PC-3 (cell line): ENCODE measurements at places on chromosomes 2 and 18. TPM values are rescaled to one million over a fixed set of nuclear protein-coding genes. Genes with fewer than 3 reads are reported as not detected.
A peak's percentile ranks its signal among the peaks of the same experiment; 100 is the strongest.

GRCh38 chr2:217622205-217623060 is 380.4 kb downstream of the TNS1 start:
- no peaks in the 10 kb centered on the region for H3K36me3 ChIP-seq
- H3K4me3 ChIP-seq, result no peak overlapping the region
- DNase-seq, result no peak
- no peak overlapping the region for H3K27ac ChIP-seq
- peaks cover 71% of the 10 kb centered on the region for H3K27me3 ChIP-seq

DNA sequence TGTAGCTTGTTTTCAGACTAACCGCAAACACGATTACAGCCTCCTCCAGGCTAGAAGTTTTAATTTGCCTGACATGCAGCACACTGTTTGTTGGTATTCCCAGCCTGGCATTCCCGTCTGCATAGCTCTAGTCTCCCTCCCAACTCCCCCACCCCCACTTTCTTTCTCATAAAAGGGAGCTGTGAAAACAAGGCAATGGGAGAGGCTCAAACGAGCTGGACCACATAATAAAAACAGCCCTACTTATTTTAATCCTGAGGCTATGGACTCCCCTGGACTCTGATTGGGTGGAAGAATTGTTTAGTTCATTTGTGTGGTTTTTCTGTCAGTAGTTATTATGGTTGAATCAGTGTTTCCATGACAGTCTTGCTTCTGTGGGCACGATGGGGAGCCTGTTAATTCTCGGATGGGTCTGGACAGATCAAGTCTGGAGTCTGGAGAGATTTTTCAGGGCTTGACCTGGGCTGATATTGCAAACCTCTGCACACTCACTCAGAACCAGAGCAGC is 1.2 kb downstream of the STON1 start:
- peak; percentile 74 for DNase-seq
- peak overlapping the region; percentile 58 for H3K27ac ChIP-seq
- no peaks in the 10 kb centered on the region for H3K27me3 ChIP-seq
- peak overlapping the region; percentile 92 for H3K4me3 ChIP-seq

GRCh38 chr2:173349287-173349686 is 5.4 kb upstream of the CDCA7 start:
- H3K27me3 ChIP-seq, result no peaks in the 10 kb centered on the region
- no peak for DNase-seq
- no peak overlapping the region for H3K4me3 ChIP-seq
- H3K36me3 ChIP-seq, result no peaks in the 10 kb centered on the region
- H3K4me1 ChIP-seq, result peaks cover 7% of the 10 kb centered on the region
- no peak overlapping the region for H3K27ac ChIP-seq

- H3K36me3 ChIP-seq, result no peaks in the 10 kb centered on the region
- no peak overlapping the region for H3K4me3 ChIP-seq
- H3K27me3 ChIP-seq, result no peaks in the 10 kb centered on the region
- peaks cover 26% of the 10 kb centered on the region for H3K4me1 ChIP-seq
- DNase-seq, result no peak
- H3K27ac ChIP-seq, result no peak overlapping the region
Observed at GRCh38 chr2:55422876-55423665, 3.4 kb upstream of the CCDC88A start.

DNA sequence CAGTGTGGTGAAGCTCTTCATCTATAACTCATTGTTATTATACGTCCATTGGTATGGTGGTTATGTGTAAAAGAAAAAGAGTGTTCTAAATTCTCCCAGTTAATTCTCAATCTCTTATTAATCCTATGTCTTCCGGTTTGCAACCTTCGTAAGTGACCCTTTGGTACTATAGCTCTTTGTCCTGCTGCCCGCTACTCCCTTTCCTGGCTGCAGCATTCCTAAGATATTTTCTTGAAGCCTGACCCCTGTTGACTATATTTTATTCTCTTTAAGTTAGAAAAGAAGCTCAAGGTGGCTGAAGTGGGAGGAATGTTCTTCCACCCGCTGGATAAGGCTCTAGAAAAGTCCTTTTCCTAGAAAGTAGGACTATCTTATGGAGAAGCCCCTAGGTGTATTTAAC is 684.8 kb downstream of the SOCS6 start:
- DNase-seq, result no peak
- H3K36me3 ChIP-seq, result no peaks in the 10 kb centered on the region
- no peaks in the 10 kb centered on the region for H3K4me1 ChIP-seq
- H3K27me3 ChIP-seq, result no peaks in the 10 kb centered on the region
- H3K27ac ChIP-seq, result no peak overlapping the region

- no peak for DNase-seq
- no peaks in the 10 kb centered on the region for H3K4me1 ChIP-seq
- peaks cover 42% of the 10 kb centered on the region for H3K27me3 ChIP-seq
- no peaks in the 10 kb centered on the region for H3K36me3 ChIP-seq
- H3K4me3 ChIP-seq, result no peak overlapping the region
Observed at GRCh38 chr18:7146067-7146466, 28.5 kb upstream of the LAMA1 start.

GRCh38 chr18:23932385-23933067 is 82.0 kb upstream of the TTC39C start:
- H3K27ac ChIP-seq, result no peak overlapping the region
- peaks cover 80% of the 10 kb centered on the region for H3K36me3 ChIP-seq
- DNase-seq, result no peak
- no peaks in the 10 kb centered on the region for H3K27me3 ChIP-seq

DNA sequence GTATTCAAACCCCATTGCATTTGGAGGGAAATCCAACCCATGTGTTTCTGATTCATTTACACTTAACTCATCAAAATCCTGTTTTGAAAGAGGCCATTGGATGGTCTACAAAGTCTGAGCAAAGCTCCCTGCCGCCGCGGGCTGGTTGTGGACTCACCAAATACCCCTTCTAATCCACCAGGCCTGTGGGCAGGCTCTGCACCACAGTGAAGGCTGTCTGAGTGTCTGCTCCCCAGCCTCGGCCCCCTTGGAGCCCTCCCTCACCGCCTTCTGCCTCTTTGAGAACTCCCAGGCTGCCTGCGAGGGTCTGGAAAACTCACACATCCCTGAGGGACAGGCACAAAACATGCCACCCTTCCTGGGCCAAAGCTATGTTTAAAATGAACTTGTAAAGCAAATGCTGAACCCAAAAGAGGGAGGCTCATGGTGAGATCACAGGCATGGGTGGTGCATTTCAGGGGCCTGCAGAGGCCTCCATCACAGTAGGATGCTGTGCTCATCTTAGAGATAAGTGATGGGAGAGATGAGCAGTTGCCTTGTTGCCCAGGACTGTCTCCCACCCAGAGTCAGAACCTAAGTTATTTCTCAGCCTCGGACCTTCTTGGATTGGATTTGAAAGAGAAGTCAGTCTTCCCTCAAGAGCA is 225.0 kb downstream of the CYP26B1 start:
- DNase-seq, result no peak
- H3K4me3 ChIP-seq, result no peak overlapping the region
- H3K27ac ChIP-seq, result no peak overlapping the region
- H3K27me3 ChIP-seq, result no peaks in the 10 kb centered on the region

DNA sequence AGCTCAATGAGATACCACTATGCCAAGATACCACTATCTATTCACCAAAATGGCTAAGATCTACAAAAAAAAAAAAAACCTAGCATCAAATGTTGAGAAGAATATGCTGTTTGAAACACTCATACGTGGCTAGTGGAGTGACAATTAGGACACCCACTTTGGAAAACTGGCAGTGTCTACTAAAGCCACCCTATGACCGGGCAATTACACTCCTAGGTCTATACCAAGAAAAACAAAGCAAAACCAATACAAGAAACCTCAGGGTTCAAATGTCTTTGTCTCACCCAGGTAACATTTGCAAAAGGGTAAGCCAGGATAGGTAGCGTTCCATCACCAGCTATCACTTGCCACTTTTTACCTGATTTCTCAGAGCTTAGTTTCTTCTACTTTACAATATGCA is 123.6 kb upstream of the CAB39 start:
- no peak for DNase-seq
- no peak overlapping the region for H3K4me3 ChIP-seq
- H3K27me3 ChIP-seq, result no peaks in the 10 kb centered on the region
- H3K36me3 ChIP-seq, result no peaks in the 10 kb centered on the region
- H3K4me1 ChIP-seq, result no peaks in the 10 kb centered on the region
- H3K27ac ChIP-seq, result no peak overlapping the region

GRCh38 chr2:159129824-159130223 is 156.7 kb downstream of the WDSUB1 start:
- H3K27me3 ChIP-seq, result no peaks in the 10 kb centered on the region
- no peak for DNase-seq
- H3K4me1 ChIP-seq, result peaks cover 29% of the 10 kb centered on the region
- no peak overlapping the region for H3K4me3 ChIP-seq

GRCh38 chr18:10771053-10771709 is 245.4 kb downstream of the NAPG start:
- H3K4me3 ChIP-seq, result no peak overlapping the region
- no peaks in the 10 kb centered on the region for H3K36me3 ChIP-seq
- no peak for DNase-seq
- no peaks in the 10 kb centered on the region for H3K4me1 ChIP-seq

DNA sequence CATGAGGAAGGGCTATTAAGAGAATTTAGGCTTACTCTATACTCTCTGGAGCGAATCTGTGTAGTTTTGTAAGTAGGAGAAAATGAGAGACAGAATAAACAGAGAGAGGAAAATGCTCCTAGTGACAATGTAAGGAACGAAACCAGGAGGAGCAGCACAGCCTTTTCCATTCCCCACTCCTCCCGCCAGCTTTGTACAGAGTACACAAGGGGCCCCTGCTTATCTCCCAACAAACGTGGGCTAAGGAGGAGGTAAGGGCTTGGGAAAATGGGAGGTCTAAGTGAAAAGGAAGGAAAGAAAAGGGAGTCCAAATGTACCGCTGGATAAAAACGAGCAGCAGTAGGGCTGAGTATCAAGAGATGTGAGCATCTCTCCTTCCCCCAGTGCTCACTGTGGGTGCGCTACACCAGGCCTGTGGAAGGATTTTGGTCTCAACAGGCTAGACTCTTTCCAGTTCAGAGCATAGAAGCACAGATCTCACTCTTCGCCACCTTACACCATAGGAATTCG is 12.1 kb upstream of the IHH start:
- H3K4me3 ChIP-seq, result no peak overlapping the region
- no peaks in the 10 kb centered on the region for H3K27me3 ChIP-seq
- peaks cover 16% of the 10 kb centered on the region for H3K4me1 ChIP-seq
- no peak overlapping the region for H3K27ac ChIP-seq

DNA sequence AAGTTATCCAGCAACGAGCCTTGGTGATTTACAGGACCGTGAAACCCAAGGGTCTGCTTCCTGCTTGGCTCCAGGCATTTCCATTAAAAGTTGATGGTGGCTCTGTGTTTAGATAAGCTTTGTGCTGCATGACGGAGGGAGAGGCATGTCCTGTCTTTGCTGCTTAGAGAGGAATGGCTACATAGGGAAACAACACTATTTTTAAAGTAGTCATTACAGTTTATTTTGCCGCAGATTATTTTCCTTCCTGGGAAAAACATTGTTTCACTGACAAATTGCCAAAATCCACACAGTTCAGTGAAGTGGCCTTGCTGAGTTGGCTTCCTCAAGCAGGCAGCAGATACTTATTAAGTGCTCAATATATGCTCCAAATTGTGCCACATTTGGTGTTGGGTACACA is 98.5 kb downstream of the THSD7B start:
- H3K4me3 ChIP-seq, result no peak overlapping the region
- no peaks in the 10 kb centered on the region for H3K36me3 ChIP-seq
- DNase-seq, result no peak
- H3K27me3 ChIP-seq, result peaks cover 41% of the 10 kb centered on the region
- no peaks in the 10 kb centered on the region for H3K4me1 ChIP-seq

Gene MITD1
- 16.7 and 19.6 TPM in 2 replicates for total RNA-seq

DNA sequence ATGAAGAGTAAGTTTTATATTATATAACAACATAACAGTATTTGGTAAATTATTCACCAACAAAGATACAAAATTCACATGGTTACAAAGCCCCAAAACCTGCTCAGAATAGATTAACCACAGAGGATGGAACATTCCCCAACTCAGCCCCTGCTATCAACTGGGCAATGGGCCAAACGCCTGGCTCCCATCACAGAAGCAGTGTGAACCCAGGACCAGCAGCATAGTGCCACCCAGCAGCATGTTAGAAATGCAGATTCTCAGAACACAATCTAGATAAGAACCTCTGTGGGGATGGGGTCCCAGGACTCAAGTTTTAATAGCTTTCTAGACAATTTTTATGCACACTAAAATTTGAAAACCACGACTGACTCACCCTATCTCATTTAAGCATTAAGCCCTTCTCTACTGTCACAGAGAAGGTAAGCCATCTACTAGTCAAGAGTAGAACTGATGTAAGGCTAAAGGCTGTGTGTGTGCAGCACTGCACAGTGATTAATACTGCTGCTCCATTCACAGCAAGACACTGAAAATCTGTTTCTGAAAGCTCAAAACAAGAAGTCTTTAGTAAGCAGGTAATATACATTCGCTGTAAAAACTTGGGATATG is 15.2 kb downstream of the AFG3L2 start:
- H3K27ac ChIP-seq, result no peak overlapping the region
- H3K4me3 ChIP-seq, result no peak overlapping the region

DNA sequence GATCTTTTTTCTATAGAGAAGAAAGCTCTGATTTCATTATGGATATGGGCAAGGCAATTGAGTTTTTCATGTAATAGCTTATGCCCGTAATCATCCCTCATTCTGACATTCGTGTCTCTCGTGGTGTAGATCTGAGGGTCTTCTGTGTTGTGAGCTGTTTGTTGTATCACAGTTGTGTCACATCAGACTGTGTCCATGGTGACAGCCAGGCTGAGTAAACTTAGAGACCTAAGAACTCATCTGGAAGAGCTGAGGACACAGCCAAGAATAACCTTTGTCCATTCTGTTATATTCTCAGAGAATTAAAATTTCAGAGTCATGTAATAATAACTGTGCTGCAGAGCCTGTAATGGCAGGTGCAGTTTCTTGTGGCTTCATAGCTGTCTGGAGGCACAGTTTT is 116.5 kb downstream of the ATP9B start:
- H3K27me3 ChIP-seq, result no peaks in the 10 kb centered on the region
- DNase-seq, result no peak
- H3K27ac ChIP-seq, result no peak overlapping the region

DNA sequence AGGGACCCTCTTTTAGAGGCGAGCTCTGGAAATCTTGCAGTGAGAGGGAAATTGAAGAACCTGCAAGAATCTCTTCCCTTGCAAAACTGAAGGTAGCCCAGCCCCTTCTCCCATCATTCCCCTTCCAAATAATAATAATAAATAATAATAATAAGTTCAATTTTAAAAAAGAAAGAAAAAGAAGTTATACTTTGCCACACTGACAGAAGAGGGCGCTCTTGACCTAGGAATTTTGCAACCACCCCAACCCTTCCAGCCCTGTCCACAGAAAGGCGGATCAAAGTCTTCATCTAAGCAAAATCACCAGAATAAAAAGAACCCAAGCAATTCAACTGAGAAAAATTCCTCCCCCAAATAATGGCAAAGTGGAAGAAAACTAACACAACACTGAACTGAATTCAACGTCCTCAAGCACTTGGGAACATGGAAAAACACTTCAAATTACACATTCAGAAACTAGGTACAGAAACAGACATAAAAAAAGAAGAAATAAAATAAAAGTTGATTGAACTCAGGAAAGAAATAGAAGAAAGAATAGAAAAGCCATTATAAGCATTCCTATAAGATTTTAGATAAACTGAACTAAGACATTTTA is 98.9 kb upstream of the GLS start:
- no peaks in the 10 kb centered on the region for H3K27me3 ChIP-seq
- H3K4me3 ChIP-seq, result no peak overlapping the region
- peak; percentile 72 for DNase-seq
- H3K36me3 ChIP-seq, result no peaks in the 10 kb centered on the region
- no peak overlapping the region for H3K27ac ChIP-seq

Gene CRYGC
- total RNA-seq, result not detected in 2 replicates

- DNase-seq, result no peak
- H3K27me3 ChIP-seq, result no peaks in the 10 kb centered on the region
- no peaks in the 10 kb centered on the region for H3K36me3 ChIP-seq
- H3K4me3 ChIP-seq, result no peak overlapping the region
Observed at GRCh38 chr2:120907822-120908221, 172.2 kb downstream of the GLI2 start.
